Gastroesophageal sphincter (tissue), 4 donors: ENCODE measurements at places on chromosomes 3 and 15. TPM values are rescaled to one million over a fixed set of nuclear protein-coding genes. Genes with fewer than 3 reads are reported as not detected.

Gene PLA2G4D
- total RNA-seq, result not detected

GRCh38 chr3:172276103-172276502 lies 172.2 kb downstream of the GHSR start:
- ATAC-seq, result no peak

- ATAC-seq, result peak; percentile 62
Measured at GRCh38 chr3:37779289-37780152, 82.2 kb upstream of the CTDSPL start.

Gene LTK
- total RNA-seq, result 0.54 TPM

Gene OSBPL10
- 15.4 TPM for total RNA-seq

Gene FETUB
- total RNA-seq, result not detected

GRCh38 chr3:118485693-118486092 lies 549.0 kb downstream of the IGSF11 start:
- ATAC-seq, result no peak

DNA sequence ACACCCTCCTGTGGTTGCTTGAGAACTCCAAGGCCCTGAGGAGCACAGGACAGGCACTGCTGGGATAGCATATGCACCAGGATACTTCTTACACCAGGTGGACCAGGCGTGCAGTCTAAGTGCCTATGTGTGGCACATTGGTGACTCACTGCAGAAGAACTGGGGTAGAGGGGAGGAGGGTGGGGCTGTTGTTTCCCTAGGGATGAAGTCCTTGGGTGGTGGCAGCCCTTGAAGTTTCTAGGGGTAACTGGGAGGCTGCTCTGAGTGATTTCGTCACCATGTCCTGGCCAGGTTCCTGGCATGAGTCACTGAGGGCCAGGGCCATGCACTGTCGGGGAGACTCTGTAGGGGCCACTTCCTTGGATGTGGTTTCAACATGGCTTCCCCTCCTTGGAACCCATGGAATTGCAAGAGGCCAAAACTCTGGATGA lies 15.9 kb downstream of the MYZAP start:
- ATAC-seq, result peak; percentile 32

DNA sequence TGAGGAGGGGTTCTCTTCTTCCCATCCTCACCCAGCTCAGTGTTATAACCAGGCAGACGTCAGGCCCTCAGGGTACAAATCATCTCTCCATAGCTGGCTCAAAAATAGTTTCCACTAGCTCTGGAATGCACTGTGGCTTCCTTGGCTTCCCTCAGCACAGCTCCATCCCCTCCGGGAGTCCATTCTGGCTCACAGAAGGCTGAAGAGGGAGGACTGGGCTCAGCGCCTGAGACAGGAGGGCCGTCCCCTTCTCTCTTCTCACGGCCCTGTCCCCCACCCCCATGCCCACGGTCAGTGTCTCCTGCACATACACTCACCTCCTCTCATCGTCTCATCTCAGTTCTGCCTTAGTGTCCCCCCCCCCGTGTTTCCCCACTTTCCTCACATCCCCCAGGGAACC lies 50.1 kb downstream of the UMPS start:
- peak; percentile 81 for ATAC-seq

- ATAC-seq, result no peak
Measured at GRCh38 chr15:101225658-101226057, 26.2 kb downstream of the CHSY1 start.
